ENCODE measurements at places on chromosomes 4 and X.

GRCh38 chrX:5748586-5749150, 480.0 kb downstream of the NLGN4X start:
- H3K4me1 ChIP-seq = no peaks in the 10 kb centered on the region
- no peaks in the 10 kb centered on the region for H3K36me3 ChIP-seq
- H3K27ac ChIP-seq = no peak overlapping the region
- H3K4me3 ChIP-seq = no peak overlapping the region
- H3K27me3 ChIP-seq = no peaks in the 10 kb centered on the region

DNA sequence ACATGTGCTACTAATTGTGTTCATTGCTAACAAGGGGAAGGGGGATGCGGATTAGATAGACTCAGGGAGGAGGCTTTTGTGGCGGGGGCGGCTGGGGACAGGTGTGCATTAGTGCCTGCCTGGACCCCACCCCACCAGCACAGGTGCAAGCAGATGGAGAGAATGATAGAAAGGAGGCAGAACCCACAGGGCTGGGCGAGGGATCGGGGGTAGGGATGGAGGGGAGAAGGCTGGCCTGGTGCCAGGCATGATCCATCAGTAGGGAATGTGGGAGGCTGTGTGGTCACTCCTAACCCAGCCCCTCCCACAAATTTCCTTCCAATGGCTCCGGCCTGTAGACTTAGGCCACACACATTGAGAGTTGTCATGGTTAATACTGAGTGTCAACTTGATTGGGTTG, 30.5 kb upstream of the CRMP1 start:
- no peak for DNase-seq
- H3K4me3 ChIP-seq = no peak overlapping the region
- H3K36me3 ChIP-seq = no peaks in the 10 kb centered on the region
- no peaks in the 10 kb centered on the region for H3K4me1 ChIP-seq
- no peaks in the 10 kb centered on the region for H3K27me3 ChIP-seq
- no peak overlapping the region for H3K27ac ChIP-seq

DNA sequence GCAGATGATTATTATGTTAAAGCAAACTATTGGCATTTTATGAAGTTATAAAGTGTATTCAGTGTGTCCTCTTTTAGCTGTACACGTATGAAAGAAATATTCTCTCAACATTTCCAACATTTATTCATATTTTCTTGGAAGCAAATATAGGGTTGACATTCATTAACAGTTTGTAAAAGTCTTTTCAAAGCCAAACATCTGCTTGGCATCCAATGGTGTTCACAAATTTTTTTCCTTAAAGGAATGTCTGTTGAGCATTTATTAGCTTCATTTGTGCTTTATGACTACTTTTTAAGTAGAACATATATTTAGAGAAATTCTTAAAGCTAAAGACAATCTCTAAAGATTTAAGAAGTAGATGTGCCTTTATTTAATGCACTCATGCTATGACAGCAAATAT, 83.0 kb downstream of the SHISA3 start:
- H3K4me1 ChIP-seq = peaks cover 2% of the 10 kb centered on the region
- no peaks in the 10 kb centered on the region for H3K27me3 ChIP-seq

DNA sequence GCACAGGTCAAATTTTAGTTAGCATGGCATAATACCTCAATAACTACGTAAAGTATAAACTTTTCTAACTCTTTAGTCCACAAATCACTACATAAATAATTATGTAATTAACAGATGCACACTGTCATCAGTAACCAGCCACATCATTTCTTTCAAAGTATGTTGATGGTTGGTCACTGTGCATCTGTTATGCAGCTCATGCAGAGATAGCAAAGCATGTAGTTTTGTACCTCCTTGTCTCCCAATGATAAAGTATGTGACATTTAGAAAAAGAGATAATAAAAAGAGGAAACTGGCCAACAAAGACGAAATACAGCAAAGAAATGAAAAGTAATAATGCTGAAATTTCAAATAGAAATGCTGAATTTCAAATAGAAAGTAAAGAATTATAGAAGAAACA, 2.9 kb downstream of the LAMTOR3 start:
- no peak overlapping the region for H3K27ac ChIP-seq
- H3K36me3 ChIP-seq = no peaks in the 10 kb centered on the region
- peaks cover 2% of the 10 kb centered on the region for H3K4me1 ChIP-seq
- no peak for DNase-seq

DNA sequence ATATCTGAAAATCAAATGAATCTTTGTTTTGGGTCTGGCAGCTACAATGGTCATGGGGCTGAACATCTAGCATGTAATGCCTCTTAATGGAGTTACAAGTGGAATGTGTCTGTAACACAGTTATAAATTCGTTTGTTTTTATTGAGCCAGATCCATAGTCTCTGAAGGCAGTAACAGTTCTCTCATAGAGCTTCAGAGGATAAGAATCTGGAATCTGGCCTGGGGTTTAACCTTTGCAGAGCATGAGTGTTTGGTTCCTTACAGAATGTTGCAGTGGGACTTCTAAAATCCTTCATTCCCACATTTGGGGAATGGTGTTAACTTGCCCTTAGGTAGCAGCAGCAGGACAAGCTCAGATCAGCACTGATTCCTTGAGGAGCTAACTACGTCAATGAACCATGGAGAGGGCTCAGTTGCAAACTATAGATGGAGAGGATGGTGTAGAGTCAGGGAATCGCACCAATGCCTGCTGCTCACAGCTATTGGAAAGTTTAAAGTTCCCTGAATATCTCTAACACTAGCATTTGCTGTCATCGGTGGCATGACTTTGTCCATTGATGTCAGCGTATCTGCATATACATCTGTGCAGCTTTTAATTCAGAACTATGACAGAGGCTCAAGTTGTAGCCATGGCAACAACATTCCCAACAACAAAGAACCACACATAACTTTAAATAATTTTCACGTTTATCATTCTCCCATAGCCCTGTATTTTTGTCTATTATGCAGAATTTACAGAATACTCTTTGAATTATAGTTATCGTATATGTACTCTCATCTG, 72.2 kb downstream of the RASGEF1B start:
- H3K27me3 ChIP-seq = no peaks in the 10 kb centered on the region
- H3K4me1 ChIP-seq = no peaks in the 10 kb centered on the region
- no peak for DNase-seq
- H3K4me3 ChIP-seq = no peak overlapping the region
- no peak overlapping the region for H3K27ac ChIP-seq

DNA sequence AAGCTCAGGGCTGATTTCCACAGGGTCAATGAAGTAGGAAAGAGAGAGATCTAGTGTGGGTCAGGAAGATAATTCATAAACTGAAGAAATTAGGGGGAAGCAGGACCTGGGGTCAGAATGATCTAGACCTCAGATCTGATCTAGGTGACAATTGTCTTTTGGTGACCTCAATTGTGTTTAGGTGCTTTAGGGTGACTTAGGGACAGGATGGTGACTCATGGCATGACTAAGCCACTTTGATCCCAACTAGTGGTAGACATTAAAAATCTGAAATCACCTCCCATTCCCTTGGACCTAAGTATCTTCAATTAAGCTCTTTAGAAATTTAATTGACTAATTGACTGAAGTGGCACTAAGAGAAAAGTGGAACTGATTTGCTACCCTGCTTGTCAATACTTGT, 36.7 kb upstream of the GRXCR1 start:
- no peak overlapping the region for H3K4me3 ChIP-seq
- H3K27ac ChIP-seq = no peak overlapping the region
- H3K36me3 ChIP-seq = no peaks in the 10 kb centered on the region
- H3K4me1 ChIP-seq = no peaks in the 10 kb centered on the region
- H3K27me3 ChIP-seq = no peaks in the 10 kb centered on the region
- peak; percentile 20 for DNase-seq

GRCh38 chr4:141179474-141180373, 41.0 kb upstream of the ZNF330 start:
- no peaks in the 10 kb centered on the region for H3K4me1 ChIP-seq
- no peak overlapping the region for H3K27ac ChIP-seq
- DNase-seq = peak; percentile 16
- H3K36me3 ChIP-seq = no peaks in the 10 kb centered on the region
- no peaks in the 10 kb centered on the region for H3K27me3 ChIP-seq
- H3K4me3 ChIP-seq = no peak overlapping the region
